ENCODE measurements at places on chromosomes 7 and 10.

DNA sequence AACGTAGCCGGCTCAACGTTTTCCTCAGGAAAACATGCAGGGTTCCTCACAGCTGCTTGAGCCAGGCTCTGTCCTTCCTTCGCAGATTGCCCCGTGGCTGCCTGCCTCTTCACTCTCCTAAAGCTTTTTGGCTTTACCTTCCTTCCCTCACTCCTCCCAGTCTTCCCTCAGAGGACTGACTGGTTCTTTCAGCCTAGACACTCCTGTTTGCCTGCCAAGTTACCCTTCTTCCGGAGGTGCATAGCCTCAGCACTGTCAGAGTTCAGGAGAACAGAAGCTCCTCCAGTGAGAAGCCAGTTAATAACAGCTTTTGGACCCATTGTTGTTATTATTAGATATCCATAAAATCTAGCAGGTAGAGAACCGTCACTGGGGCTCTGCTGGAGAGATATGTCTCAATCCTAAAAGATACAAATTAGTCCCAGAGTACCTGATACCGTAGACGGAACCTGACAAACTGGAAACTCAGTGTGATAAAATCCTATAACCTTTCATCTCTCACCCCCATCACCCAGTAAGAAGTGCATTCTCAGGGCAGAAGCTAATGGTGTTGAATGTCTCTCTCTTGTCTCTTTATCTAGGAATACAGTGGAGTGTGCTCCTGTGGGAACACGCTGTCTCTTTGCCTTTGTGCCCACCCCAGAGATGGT, 79.6 kb downstream of the SND1 start:
- DNase-seq = no peak

GRCh38 chr10:124611738-124612137, 132.4 kb downstream of the FAM53B start:
- DNase-seq = no peak

DNA sequence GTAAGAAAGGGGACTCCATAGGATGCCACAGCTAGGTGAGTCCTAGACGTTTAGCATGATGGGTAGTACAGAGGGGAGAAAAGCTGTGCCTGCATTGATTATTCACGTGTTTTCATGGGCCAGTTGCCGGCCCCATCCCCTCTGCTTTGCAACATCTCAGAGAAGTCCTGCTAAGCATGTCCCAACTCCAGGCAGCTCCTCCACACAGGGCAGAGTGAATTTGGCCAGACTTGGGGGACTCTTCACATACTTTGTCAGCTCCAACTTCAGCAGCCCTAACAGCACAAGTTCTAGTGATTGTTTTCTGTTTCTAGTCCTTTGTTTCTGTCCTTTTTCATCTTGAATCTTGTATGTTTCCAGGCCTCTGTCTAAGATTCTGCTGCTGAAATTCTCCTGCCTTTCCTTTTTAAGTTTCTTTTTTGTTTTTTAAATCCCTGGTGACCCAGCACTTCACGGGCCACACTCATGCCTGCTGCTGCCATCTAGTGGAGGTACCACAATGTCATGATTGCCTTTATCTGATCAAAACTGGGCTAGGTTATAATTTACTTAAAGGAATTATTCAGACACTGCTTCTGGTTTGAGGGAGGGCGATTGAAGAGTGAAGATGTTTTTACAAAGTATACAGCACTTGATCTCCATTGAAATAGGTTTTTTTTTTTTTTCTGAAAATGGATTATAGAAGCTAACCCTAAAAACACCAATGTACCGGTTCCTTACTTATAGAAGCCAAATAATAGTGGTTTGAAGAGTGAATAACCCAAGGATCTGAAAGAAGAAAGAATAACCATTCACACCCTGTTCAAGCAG, 276.9 kb downstream of the CSTF2T start:
- peak; percentile 29 for DNase-seq

DNA sequence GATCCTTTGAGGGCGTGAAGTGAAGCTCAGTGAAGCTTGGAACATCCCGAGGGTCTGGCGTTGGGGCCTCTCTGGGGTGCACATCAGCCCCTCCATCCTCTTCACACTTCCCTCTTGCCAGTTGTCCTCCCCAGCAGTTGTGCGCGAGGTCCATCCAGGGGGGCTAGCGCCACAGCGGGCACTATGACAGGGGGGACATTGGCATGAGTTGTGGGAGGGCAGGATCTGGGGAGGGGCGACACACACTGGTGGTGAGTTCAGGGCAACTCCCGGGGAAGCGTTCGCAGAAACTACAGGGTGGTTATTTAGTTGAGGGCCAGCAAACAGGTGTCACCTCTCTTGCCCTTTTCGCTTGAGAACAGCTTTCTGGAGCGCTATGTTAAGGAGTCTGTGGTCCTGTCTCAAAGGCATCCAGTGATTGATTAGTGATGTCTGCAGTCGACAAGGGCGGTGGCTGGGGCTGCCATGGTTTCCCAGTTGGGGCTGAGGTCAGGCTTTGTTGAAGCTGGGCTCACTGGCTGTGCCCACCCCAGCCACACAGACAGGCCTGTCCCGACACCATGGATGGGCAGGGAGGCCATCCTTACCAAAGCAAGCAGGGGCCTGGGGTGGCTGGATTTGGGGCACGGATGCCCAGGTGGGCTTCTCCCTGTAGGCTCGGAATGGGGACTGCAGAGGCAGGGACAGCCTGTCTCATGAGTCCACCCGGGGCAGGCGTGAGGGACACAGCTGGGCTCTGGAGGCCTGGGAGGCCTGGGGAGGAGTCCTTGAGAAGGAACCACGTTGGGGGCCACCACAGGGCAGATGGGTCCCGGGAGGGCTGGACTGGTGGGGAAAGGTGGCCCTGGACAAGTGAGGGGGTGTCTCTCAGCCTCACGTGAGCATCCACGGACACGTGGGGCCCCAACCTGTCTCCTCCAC, 59.4 kb downstream of the UNCX start:
- DNase-seq = no peak

DNA sequence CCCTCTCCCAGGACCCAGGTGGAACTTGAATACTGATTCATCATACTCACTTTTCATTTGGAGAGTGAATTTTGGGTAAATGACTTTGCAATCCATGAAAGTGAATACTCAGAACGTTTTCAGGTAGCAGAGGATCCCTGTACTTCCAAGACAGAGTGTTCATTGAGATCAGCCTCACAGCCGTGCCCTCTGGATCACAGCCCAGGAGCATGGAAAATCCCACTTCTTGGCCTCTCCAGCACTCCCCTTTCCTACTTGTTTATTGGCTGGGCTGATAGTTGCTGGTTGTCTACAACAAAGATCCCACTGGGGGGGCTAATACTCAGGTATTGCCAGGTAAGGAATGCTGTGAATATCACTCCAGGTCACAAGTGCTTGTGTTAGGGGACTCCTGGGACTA, 5.9 kb downstream of the GCK start:
- no peak for DNase-seq

- DNase-seq = no peak
Observed at GRCh38 chr7:17355050-17355449, 56.6 kb downstream of the AHR start.

DNA sequence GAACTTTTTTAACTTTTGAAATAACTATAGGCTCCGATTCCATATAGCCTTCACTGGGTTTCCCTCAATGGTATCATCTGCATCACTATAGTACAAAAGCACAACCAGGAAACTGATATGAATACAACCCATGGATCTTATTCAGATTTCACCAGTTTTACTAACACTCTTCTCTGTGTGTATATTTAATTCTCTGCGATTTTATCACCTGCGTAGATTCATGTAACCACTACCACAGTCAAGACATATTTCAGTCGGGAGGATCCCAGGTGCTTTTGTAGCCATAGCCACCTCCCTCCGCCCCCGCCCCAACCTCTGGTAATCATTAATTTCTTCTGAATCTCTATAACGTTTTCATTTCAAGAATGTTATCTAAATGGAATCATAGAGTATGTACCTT, 82.8 kb upstream of the C7orf33 start:
- DNase-seq = no peak

- DNase-seq = no peak
Observed at GRCh38 chr7:50331564-50332208, 27.2 kb downstream of the IKZF1 start.

DNA sequence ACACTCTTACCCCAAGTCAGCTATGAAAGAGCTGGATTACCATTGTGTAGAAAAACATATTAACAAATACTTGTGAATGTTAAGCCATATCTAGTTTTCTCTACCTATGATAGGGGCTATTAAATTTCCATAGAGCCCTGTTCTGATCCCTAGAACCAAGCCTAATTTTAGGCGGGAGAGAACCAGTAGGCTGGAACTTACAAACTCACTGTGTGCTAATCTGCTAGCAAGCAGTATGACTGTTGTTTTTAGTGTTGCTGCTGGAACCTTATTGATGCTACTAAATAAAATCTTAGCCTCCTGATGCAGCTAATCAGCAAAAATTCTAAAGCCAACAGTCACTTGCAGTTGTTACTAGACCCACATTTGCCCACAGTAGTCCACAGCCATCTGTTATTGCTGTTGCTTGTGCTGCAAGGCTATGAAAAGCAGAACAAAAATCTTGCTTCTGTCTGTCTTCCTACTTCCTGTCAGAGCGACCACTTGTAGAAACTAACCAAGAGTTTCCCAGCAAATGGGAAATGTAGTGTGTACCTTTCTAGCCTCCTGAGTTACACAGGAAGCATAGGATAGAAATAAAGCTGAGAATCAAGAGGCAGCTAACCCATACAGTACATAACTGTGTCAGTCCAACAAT, 368.4 kb downstream of the ARL4A start:
- DNase-seq = no peak

DNA sequence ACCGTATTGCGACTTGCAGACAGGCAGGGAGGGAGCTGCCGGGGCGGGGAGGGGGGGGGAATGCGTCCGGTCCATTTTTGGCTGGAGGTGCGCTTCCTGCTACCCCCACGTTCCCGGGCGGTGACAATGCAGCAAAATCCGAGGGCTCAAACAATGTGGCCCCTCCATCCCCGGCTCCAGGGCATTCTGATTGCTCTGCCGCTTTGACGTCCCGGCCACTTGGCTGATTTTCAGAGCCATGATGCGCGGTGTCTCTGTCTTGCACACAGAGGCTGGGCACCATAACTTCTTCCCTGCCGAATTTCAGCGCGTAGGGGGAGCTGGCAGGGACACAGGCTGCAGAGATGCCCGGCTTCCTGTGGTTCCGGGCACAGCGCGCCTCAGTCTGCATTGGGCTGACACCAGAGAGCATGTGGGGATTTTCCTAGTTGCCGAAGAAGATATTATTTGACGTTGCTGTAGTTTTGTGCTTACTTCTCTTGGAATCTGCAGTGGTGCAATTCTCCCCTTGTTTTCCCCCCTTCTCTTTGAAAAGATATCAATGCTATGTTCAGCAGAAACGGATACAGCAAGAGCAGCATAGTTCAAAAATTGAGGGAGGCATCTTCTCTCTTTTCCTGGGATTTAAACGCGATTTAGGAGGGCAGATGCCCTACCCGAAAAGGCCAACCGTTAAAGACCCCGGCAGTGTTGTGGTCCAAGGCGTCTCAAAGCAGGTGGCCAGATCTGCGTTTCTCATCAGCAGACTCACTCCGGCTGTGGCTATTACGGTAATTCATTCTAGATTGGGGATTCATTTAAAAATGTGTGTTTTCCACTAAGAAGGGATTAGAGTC, 1.4 kb downstream of the HECW1 start:
- DNase-seq = no peak

- no peak for DNase-seq
Observed at GRCh38 chr10:10642751-10643150, 374.9 kb upstream of the CELF2 start.

DNA sequence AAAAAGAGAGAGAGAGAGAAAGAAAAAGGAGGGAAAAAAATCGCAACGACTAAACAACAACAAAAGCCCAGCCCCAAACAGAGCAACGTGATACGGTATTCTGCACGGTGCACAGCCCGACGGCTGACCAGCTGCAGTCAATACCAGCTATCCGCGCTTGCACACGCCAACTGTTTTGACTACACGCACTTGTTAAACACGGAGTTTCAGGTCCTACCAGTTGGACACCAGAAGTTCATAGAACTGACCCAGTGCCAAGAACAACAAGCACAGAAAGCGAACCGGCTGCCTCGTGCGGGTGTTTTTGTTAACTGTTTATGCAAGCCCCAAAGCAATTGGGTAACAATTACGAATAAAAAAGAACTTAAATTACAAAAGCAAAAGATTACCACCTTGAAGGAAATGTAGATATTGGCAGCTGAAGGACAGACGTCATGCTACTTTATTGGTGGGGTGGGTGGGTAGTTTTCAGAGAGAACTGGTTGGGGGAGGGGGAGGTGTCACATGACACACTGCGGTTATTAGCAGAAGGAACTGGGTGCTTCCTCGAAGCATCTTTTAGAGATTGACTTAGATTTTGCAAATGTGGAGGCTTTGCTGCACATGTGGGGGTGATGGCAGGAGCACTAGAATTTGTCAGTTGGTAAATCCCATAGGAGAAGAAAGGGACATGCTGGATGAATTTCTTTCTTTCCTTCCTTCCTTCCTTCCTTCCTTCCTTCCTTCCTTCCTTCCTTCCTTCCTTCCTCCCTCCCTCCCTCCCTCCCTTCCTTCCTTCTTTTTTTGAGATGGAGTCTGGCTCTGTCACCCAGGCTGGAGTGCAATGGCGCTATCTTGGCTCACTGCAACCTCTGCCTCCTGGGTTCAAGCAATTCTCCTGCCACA, 110.6 kb upstream of the EFCAB10 start:
- DNase-seq = peak; percentile 50

GRCh38 chr7:133191787-133192186, 61.1 kb upstream of the EXOC4 start:
- no peak for DNase-seq

DNA sequence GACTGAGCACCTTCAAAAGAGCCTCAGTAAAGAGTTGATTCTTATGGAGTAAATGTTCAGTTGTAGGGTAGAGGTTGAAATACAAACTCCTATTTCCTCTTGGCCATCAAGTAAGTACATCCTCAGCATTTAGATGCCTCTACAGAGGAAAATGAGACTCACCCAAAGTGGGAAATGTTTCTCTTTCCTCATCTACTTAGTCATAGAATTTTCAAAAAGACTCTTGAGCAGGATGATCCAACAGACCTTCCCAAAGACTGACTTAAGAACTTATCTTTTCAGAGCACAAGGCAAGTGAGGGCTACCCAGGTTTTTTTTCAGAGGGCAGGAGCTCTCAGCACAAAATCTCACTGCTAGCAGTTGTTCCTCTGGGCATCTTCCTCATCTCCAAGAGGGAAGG, 449.1 kb downstream of the KCNMA1 start:
- no peak for DNase-seq

GRCh38 chr7:31020161-31020560, 31.9 kb upstream of the ADCYAP1R1 start:
- DNase-seq = no peak

GRCh38 chr7:103141753-103142404, 7.0 kb downstream of the NAPEPLD start:
- DNase-seq = no peak

DNA sequence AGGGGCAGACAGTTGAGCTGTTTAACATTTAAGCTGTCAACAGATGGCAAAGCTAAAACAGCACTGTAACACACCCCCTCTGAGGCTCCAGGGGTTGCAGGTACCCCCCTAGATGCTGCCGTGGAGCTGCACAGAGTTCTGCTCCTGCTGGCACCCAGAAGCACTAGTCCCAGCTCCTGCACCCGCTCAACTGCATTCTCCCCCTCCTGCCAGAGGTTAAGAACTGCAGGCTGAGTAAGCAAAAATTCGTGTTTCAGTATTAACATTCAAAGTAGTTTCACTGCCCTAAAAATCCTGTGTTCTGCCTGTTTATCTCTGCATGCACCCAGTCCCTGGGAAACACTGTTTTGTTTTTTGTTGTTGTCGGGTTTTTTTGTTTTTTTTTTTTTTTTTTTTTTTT, 790.8 kb upstream of the KCND2 start:
- DNase-seq = peak; percentile 58

GRCh38 chr7:8113184-8113583, 144.6 kb downstream of the GLCCI1 start:
- no peak for DNase-seq

- peak; percentile 4 for DNase-seq
Observed at GRCh38 chr10:128631801-128632241, 505.6 kb upstream of the MKI67 start.

- DNase-seq = no peak
Observed at GRCh38 chr7:117946151-117946633, 73.0 kb upstream of the CTTNBP2 start.
